ENCODE measurements at places on chromosomes 1 and 21.

DNA sequence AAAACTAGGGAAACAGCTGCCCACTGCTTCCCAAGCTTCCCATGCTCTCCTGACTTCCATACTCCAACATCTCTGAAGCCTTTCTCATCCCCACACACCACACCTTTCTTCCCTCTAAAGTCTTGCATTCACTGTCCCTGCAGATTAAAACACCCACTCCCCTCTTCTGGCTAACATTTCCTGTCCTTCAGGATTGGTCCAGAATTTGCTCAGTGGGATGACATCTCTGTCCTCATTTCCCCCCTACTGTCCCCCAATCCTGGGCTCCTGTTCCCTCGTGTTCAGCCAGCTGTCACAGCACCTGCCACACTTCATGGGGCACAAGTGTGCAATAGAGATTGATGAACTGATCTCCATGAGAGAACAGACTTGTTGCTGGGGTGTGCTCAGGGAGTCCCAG is 82.7 kb downstream of the KCND3 start:
- no peak for DNase-seq

GRCh38 chr1:145878724-145879123 is 6.9 kb downstream of the ANKRD35 start:
- DNase-seq = no peak

- no peak for DNase-seq
These were observed 82.1 kb downstream of the TRABD2B start for GRCh38 chr1:47914952-47915676.

DNA sequence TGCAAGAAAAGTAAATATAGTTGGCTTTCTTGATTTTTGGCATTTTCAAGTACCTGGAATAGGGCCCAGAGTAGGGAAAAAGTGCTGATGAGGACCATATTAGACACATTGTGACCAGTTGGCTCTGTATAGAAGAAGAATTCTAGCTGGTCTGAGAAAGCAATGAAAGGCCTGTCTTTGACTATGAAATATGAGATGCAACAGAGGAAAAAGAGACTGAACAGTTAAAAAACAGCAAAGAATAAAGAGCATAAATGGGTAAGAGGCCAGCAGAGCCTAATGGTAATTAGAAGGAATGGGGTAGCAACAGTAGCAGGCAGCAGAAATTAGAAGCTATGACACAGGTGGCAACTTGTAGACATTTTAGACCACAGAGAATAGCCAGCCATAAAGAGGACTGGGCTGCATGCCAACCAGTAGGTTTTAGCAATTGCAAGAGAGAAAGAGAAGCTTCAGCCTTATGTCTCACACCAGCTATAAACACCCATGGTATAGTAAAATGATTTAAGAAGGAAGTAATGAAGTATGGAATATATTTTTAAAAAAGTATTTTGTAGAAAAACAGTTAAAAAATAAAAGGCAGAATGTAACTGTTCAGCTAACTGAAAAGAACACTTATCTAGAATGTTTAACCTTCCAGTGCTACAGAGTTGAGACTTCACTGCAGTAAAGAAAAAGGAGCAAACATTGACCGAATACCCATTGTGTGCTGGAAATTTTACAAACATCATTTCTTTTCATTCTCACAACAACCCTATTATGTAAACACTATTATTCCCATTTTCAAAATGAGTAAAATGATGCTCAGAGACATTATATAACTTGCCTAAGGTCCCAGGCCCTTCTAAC is 114.1 kb downstream of the LHX4 start:
- DNase-seq = no peak

GRCh38 chr1:230143534-230143933 is 76.5 kb downstream of the GALNT2 start:
- DNase-seq = no peak

- no peak for DNase-seq
These were observed 112.8 kb downstream of the FAF1 start for GRCh38 chr1:50847303-50847702.

- no peak for DNase-seq
These were observed 32.4 kb downstream of the MORN1 start for GRCh38 chr1:2358651-2359640.

- DNase-seq = no peak
These were observed 73.5 kb downstream of the LRIG2 start for GRCh38 chr1:113146242-113147072.

GRCh38 chr1:174988539-174988938 is 11.2 kb upstream of the CACYBP start:
- no peak for DNase-seq

- DNase-seq = no peak
These were observed 54.7 kb upstream of the BEND5 start for GRCh38 chr1:48831120-48831978.

GRCh38 chr1:28646040-28646439 is 2.4 kb upstream of the RNU11 start:
- DNase-seq = no peak

DNA sequence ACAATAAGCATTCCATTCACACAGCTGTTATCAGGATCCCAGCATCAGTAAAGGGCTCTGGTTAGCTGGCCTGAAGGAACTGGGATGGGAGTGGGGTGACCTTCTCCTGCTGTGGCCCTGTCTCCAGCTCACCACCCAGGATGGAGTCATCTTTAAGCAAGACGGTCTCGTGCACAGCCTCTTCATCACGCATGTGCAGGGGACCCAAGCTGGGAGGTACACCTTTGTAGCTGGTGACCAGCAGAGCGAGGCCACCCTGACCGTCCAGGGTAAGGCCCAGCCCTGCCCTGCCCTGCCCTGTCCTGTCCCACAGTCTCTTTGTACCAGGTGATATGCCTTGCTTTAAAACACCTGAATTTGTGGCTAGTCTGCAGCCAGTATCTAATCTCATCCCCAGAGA is 24.3 kb downstream of the IGFN1 start:
- no peak for DNase-seq

DNA sequence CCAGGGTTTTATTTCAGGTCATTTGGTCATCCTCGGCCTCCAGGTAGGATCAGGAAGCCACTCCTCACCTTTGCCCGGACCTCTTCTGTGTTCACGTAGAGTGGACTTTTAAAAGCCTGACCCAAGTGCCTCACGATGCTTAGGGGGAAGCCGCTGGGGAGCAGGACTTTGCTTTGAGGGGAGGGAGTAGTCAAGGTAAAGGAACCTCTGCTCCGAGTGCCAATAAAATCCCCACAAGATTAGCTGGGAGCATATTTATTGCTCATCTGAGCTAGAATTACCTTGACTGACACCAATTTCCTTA is 603 bp upstream of the DHRS3 start:
- DNase-seq = no peak

DNA sequence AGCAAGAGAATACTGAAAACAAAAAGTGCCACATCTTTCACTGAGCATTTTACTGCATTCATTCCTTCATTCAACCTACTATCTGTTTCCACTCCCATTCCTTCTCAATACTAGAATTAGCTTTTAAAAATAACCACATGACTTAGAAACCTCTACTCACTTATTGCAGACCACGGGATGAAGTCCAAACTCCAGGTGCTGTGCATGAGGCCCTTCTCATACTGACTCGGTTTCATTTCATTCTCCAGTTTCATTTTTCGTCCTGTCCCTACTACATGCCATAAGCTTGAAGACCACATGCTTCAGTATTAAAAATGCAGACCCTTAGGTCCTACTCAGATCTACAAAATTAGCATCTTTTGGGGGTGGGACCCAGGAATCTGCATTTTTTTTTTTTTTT is 2.3 kb upstream of the BACH1 start:
- no peak for DNase-seq

DNA sequence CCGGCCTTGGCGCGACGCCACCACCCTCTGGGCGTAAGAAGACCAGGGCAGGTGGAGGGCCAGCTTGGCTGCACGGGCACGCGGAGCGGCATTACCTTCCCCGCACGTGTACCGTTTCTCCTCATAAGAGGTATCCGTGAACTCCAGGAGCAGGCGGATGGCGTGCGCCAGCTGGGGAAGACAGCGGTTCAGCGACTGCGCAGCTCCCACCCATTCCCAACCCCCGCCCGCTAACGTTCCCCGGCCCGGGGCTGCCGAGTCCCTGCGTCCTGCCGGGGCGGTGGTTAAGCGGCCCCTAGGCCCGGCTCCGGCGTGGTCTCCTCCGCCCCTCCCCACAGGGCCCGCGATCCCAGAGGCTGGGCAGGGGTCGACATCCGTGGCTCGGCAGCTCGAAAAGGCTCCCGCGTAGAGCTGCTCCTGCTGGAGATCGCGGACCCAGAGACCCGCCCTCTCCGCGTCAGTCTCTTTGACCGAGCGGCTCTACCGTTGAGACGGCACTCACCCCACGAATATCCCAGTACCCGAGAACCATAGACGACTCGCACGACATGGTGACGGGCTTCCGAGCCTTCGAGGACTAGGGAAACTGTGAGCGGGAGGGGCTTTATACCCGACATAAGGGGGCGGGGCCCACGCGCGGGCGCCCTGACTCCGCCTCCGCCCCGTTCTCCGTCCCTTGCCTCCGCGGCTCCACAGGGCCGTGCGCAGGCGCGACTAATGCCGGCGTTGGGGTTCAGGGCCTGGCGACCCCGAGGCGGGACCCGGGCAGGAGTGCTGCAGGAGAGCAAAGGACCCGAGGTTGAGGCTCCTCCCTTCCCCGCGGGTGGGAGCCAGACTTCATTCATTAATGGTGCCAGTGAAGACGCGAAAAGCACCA is 862 bp downstream of the GSTM3 start:
- DNase-seq = peak; percentile 93

GRCh38 chr1:114669562-114670082 is at the start of gene DENND2C:
Gene DENND2C (minus strand): TSS chr1:114670049. CDS start chr1:114625984, 44,065 bp downstream.
- no peak for DNase-seq

DNA sequence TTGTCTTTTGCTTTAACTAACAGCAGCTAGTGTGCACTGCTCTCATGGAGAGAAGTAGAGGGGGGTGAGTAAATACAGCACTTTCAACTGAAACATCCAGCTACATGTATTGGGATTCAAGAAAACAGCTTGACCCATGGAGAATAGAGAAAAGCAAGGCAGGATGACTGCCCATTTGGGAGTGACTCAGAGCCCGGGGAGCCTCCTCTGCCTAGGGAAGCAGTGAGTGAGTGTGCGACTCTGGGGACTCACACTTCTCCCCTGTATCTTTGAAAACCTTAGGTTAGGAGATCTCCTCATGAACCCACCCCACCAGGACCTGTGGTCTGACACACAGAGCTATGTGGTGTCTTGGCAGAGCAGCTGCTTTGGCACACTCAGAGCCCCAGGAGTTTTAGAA is 82.0 kb upstream of the PTGFR start:
- DNase-seq = no peak

- no peak for DNase-seq
These were observed 49.7 kb upstream of the CCDC27 start for GRCh38 chr1:3702528-3702927.

DNA sequence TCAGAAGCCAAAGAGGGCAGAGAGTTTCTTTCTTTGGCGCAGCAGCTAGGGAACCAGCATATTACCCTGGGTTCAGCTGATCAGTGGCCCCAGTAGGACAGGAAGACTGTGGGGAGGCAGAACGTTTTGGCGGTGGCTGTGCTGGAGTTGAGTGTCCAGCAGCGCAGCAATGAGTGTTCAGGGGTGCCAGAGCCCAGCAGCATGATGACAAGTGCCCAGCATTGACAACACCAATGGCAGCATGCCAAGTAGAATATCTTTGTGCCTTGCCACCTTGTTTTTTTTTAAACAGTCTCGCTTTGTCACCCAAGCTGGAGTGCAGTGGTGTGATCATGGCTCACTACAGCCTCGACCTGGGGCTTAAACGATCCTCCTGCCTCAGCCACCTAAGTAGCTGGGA is 106.7 kb upstream of the CDC42BPA start:
- DNase-seq = no peak

GRCh38 chr1:227032396-227032795 is 92.3 kb downstream of the COQ8A start:
- DNase-seq = no peak

DNA sequence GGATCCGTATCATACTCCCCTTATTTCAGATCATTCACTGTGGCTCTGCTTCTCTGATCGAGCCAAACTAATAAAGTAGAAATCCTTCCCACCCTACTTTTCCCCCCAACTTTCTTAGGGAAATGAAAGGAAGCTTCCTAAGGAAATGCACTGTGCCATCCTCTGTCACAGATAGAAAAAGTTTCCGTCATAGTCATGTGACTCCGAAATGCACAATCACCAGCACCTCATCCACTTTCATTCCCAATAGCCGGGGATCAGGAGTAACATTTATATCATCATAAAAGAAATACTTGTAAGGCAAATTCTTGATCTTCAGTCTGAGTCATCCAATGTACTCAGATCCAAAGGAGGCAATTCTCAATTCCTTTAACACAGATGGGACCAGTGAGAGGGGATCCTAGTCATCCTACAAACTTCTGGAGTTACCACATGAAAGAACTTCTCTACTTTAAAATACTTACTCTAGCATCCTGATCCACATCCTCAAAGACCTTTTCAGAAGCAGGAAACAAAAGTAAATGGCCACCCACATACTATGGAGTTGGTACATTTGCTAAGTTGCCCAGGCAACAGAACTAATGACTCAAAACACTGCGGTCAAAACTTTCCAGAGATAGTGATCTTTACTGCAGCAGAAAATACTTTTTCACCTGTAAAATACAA is 97.8 kb upstream of the ZC3H11B start:
- no peak for DNase-seq

GRCh38 chr1:31855038-31855845 is 39.4 kb upstream of the SPOCD1 start:
- no peak for DNase-seq

- DNase-seq = no peak
These were observed 1178.6 kb downstream of the MRPL39 start for GRCh38 chr21:24428591-24429199.

DNA sequence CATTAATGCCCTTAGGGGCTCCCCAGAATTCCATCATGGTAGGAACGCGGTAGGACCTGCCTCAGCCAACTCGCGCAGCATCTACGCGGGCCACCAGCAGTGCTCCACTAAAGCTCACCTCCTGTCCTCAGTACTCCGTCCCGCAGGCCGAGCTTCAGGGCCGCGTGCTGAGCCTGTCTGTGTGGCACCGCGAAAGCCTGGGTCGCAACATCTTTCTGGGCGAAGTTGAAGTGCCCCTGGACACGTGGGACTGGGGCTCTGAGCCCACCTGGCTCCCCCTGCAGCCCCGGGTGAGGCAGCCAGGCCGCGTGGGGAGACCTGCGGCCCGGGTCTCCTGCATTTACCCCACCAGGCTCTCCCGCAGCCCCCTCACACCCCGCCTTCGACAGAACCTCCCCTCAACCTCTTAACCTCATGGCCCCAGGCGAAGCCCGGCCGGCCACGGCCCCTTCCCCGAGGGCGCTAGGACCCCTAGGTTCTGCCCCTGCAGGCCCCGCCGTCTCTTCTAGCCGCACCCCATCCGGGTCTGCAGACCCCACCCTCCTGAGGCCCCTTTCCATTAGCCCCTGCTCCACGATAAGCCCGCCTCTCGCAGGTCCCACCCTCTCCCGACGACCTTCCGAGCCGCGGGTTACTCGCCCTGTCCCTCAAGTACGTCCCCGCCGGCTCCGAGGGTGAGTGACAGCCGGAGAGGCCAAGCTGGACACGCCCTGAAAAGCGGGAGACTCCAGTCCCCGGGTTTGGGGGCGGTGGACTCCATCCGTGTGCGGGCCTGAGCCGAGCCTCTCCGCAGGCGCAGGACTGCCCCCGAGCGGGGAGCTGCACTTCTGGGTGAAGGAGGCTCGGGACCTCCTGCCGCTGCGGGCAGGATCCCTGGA is 9.1 kb downstream of the SYTL1 start:
- DNase-seq = no peak
